ENCODE measurements at places on chromosomes 16 and 17.

GRCh38 chr16:80852261-80852872 lies 48.0 kb upstream of the CDYL2 start:
- DNase-seq, result peak; percentile 6

GRCh38 chr17:4499431-4500190 lies 930 bp downstream of the SPNS2 start:
- DNase-seq, result peak; percentile 34

GRCh38 chr16:907842-908241 lies 62.9 kb downstream of the LMF1 start:
- no peak for DNase-seq

GRCh38 chr16:9813665-9814064 lies 368.6 kb downstream of the GRIN2A start:
- no peak for DNase-seq

GRCh38 chr16:89374393-89374960 lies 115.9 kb downstream of the ANKRD11 start:
- no peak for DNase-seq

DNA sequence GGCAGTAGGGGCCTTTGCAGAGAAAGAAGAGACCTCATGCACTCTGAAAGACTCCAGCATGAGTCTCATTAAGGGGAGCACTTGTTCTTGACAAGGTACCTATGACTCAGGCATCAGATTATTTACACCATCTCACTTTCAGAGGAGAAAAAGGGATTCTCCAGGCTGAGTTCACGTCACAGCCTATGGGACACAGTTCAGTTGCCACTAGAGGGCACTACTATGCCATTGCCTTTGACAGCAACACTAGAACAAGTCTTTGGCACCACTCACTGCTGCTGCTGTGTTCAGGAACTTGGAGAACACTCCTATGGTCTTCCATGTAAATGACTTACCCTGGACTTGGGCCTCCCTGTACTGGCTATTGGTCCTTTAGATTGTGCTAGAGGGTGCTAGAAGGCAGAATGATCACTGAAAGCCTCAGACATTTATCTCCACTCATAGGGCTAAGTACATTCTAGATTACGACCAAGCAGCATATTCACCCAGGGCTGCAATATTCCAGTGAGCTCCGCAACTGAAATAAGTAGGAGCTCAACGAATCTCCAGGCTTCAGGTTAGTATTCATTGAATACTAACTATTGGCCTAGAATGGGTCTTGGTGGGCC lies 225.1 kb upstream of the CA10 start:
- DNase-seq, result no peak

GRCh38 chr17:2251098-2251497 lies 52.5 kb downstream of the SMG6 start:
- no peak for DNase-seq

DNA sequence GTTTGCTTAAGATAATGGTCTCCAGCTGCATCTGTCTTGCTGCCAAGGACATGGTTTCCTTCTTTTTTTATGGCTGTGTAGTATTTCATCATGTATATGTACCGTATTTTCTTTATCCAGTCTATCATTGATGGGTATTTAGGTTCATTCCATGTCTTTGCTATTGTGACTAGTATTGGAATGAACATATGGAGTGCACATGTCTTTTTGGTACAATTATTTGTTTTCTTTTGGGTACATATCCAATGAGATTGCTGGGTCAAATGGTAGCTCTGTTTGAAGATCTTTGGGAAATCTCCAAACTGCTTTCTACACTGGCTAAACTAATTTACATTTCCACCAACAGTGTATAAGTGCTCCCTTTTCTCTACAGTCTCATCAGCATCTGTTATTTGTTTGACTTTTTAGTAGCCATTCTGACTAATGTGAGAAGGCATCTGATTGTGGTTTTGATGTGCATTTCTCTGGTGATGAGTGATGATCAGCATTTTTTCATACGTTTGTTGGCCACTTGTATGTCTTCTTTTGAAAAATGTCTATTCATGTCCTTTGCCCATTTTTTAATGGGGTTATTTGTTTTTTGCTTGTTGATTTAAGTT lies 66.2 kb downstream of the TNFRSF13B start:
- DNase-seq, result no peak

DNA sequence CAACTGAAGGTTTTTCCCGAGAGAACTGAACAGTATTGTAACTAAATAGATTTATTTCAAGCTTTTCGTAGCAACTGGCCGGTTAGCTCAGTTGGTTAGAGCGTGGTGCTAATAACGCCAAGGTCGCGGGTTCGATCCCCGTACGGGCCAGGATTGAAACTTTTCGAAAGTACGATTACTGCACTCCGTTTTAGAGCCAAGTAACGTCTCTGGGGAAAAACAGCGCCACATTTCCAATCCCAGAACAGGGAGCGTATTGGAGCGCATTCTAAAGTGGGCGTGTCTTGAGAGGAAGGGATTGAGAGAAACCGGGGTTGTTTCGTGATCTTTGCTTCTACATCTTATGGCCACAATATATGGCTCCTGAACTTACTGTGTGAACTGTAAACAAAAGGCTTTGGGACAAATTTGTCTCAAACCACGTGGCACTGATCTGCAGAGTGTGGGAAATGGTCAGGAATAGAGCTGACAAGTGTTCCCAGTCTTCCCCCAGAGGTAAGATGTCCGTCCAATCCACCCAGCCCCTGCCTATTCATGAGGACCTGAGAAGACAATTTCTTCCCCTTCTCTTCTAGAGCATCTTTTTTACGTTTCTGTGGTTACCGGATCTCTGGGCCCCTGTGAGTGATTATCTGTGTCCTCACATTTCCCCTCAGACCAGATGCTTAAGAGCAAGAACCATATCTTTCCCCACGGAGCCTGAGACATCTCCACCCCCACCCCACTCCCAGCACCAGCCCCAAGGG lies 2.3 kb downstream of the BORCS6 start:
- peak; percentile 93 for DNase-seq

- no peak for DNase-seq
These were observed 98.4 kb upstream of the DNAH9 start for GRCh38 chr17:11499881-11500280.
